Caco-2 (cell line): ENCODE measurements at places on chromosomes 2 and 18.

GRCh38 chr2:38200598-38200997, 124.6 kb upstream of the CYP1B1 start:
- no peak for DNase-seq

GRCh38 chr2:26666671-26667070, 25.5 kb upstream of the CIB4 start:
- no peak for DNase-seq

- DNase-seq = no peak
These were observed 85.1 kb downstream of the GREB1L start for GRCh38 chr18:21327101-21327500.

DNA sequence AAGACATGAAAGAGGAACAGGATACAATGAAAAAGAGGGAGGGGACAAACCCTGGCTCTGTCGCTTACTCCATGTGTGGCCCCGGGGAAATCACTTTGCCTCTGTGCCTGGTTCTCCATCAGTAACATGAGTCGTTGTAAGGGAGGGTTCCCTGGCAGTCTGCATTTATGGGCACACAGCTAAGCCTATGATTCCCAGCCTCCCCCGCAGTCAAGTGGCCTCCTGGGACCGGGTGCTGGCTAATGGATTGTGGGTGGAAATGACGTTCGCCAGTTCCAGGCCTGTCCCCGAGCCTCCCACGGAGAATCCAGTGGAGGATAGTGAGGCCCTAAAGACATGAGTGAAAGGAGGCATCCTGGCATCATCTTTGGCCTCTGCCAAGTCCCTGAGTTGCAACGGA, 42.7 kb downstream of the SFXN5 start:
- DNase-seq = no peak

DNA sequence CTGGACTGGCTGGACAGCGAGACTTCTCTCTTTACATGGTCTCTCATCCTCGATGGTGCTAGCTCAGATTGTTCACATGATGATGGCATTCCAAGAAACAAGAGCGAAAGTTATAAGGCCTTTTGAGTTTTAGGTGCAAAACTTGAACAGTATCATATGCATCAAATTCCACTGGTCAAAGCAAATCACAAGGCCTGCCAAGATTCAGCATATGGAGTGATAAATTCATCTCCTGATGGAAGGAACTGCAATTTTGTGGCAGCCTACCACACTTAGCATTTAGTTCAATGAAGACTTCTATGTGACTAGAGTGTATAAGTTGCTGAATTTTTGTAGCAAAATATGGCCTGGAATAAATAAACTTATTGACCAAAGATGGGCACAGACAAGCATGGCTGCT, 194.0 kb upstream of the EPC2 start:
- no peak for DNase-seq

DNA sequence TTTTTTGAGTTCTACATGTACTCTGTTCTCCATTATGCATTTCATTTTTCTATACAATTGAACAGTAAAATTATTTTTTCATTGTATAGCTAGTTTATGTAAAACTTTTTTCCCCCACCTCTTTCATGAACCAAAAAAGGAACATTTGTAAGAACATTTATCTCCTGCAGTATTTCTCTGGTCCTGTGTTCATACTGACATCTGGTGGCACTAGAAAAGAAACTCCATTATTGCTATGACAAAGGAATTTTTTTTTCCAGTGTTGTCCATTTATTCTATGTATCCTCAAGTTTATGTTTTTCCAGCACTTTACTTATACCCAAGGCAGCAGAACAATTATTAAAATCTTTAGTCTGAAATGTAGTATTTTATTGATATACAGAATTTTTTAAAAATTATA, 27.4 kb upstream of the CHAC2 start:
- peak; percentile 7 for DNase-seq

DNA sequence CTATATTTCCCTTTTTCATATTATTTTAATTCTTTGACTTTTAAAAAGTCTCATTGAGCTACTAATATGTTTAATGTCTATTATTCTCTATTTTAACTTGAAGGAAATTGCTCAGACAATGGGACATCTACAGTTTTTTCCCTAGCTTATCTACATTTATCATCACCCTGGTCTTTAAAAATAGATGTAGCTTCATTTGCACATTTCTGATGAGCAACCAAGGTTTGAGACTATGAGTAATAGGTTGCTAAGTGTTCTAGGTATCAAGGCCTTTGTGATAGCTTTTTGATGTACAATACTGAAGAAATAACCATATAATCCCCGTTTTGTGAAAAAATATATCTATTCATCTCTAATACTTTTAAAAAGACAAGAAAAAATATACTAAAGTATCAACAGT, 47.0 kb downstream of the STAT4 start:
- DNase-seq = no peak

DNA sequence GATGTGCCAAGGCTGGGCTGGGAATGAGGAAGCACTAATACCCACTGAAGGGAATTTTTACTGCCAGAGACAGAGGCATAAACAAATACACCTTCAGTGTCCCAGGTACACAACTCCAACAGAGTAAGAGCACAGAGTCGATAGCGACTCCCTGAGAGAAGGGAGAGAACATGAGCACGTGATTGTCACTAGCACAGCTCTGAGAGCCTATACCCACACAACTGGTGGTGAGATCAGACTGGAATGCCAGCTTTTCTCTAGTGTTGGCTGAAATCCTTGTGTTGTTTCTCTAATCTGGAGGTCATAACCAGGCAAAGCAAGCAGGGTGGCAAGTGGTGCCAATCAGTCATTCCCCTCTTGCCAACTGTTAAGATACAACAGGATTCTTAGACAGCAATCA, 377.2 kb downstream of the CNTNAP5 start:
- no peak for DNase-seq

GRCh38 chr2:174902506-174903263, 102.5 kb downstream of the CHN1 start:
- no peak for DNase-seq

DNA sequence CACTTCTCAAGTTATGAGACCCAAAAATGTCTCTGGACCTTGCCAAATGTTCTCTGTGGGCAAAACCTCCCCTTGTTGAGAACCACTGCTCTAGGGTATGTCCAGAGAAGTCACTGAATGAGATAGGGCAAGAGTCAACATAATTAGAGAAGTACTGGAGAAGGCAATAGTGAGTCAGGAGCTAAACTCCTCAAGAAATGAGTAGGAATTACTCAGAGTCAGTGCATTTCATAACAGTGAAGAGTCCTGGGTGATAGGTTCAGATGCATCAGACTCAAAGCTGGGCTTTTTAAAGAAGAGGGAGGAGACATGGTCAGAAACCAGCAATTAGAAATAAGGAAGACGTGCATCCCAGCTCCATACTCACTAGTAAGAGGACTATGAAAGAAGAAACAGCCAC, 38.6 kb upstream of the IHH start:
- no peak for DNase-seq

- no peak for DNase-seq
These were observed 32.6 kb downstream of the NAPG start for GRCh38 chr18:10558243-10558966.

DNA sequence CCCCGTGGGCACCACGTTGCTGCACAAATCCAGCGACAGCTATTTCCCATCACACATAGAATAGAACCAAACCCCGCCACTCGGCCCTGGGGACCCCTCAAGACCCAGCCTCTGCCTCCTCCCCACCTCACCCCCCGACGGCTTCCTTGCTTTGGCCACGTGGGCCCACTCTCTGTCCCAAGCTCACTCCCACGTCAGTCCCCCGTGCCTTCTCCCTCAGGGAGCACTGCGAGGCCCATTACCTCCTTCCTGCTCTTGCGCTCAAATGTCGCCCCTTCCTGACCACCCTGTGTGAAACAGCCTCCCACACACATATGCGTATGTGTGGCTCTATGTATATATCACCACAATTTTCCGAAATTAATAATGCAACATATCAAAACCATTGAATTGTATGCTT, 239.7 kb downstream of the SH3BP4 start:
- DNase-seq = no peak
